ENCODE measurements at places on chromosomes 7 and 10.

DNA sequence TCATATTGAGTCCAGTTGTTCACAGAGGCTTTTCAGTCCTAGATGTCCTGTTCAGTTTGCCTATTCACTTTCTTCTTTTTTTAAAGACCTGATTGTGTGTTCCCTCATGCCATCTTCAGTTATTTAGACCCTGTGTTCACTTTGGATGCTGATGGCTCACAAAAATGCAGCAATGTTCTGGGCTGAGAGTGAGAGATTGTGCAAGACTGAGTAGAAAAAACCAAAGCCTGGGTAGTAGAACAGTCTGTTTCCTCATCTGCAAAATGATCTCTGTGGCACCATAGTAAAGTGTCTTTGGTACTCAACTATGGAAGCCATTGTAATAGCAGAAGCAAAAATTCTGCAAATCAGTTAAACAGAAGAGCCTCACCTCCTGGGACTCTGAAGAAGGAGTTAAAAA, 43.2 kb downstream of the AKR1B1 start:
- DNase-seq = no peak

GRCh38 chr7:123622660-123623386, 21.2 kb downstream of the ASB15 start:
- peak; percentile 84 for DNase-seq

DNA sequence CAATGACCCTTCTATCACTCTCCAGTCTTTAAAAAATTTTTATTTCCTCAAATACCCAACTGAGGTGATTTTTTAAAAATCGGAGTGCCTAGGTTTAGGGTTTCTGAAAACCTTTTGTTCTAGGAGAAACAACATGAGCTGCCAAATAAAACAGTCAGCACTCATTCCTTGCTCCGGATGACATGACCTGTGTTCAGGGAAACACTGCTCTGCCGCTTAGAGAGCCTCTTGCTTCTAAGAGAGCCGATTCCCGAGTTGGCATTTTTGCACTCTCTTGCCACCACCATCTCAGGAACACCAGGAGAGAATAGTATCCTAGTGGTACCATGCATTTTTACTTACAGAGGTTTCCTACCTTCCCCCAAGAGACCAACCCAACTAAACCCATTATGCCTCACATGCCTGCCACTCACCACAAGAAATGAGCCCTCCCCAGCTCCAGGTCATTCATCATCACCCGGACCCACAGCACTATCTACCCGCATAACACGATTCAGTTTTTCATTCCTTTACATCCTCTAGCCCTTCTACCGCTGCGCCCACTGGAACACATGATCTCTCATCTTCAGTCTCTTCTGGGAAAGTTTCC, 365.4 kb downstream of the THSD7A start:
- no peak for DNase-seq

DNA sequence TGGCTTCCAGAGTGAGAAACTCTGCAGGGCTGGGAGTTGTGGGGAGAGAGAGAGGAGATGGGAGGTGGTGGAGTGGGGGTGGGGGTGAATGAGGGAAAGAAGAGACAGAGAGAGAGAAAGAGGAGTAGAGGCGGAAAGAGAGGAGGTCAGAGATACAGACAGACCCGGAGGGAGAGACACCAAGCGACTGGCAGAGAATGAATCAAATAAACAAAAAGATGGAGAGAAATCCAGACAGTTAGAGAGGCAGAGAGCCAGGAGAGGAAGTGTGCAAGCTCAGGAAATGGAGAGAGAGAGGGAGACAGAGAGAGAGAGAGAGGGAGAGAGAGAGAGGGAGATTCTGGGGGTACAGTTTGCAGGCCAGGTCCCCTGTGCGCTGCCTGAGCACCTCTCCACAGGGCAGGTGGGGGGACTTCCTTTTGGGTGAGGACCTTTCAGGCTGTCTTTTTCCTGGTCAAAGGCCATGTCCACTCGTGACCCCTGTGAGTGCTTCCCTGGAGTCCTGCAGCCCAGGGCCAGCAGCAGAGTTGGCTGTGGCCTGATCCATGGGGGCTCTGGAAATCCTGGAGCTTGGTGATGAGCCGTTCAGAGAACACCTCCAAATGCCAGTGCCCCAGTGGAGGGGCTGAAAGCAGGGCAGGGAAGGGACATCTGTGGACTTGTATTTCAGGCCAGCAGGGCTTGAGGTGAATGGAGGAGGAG, 25.0 kb upstream of the PCBD1 start:
- DNase-seq = no peak

DNA sequence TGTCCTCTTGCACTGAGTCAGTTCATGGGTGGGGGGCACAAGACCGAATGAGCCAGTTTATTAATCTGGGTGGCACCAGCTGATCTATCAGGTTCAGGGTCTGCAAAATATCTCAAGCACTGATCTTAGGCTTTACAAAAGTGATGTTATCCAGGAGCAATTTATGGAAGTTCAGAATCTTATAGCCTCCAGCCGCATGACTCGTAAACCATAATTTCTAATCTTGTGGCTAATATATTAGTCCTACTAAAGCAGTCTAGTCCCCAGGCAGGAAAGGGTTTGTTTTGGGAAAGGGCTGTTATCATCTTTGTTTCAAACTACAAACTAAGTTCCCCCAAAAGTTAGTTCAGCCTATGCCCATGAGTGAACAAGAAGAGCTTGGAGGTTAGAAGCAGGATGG, 33.9 kb downstream of the AKR1C8 start:
- DNase-seq = no peak
